ENCODE measurements at places on chromosomes 6 and 20. TPM values are rescaled to one million over a fixed set of nuclear protein-coding genes. Genes with fewer than 3 reads are reported as not detected.

DNA sequence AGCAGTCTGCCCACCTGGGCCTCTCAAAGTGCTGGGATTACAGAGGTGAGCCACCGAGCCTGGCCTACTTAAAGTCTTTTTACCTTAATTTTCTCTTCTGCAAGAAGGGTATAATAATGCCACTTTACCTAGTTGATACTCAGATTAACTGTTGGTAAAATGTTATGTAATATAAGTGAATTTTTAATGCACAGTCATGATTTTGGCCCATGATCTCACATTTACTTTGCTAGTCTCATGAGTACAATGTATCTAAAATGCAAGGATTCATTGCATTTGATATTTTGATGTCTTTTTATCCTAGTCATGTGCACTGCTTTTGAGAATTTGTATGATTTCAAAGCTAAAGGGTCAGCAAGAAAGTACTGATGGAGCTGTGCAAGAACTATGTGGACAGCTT is 13.1 kb downstream of the DNAH8 start:
- no peak for DNase-seq

The COL20A1 gene
- total RNA-seq = not detected

The DEFB132 gene
- not detected for total RNA-seq

- DNase-seq = no peak
These were observed 906 bp downstream of the ANKRD60 start for GRCh38 chr20:58227391-58228102.

The CCN2 gene
- total RNA-seq = 878 TPM

GRCh38 chr20:37729909-37730308 is 36.1 kb downstream of the CTNNBL1 start:
- no peak for DNase-seq

- peak; percentile 86 for DNase-seq
These were observed 734 bp downstream of the TPBG start for GRCh38 chr6:82364087-82365015.

DNA sequence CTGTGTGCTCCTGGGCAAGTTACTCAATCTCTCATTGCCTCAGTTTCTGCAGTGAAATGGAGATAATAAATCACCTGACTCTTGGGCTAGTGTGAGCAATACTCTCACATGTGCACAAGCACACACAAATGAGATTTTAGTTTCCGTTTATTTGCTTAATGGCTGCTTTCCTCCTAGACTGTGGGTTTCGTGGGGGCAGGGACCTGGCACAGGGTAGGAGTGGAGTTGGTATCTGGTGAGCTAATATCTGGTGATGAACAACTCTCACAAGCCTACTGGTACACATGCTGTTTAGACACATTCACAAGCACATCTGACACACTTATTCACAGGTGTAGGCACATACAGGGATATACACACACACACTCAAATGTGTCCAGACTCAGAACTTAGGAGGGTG is 73.8 kb downstream of the TOX2 start:
- DNase-seq = no peak

DNA sequence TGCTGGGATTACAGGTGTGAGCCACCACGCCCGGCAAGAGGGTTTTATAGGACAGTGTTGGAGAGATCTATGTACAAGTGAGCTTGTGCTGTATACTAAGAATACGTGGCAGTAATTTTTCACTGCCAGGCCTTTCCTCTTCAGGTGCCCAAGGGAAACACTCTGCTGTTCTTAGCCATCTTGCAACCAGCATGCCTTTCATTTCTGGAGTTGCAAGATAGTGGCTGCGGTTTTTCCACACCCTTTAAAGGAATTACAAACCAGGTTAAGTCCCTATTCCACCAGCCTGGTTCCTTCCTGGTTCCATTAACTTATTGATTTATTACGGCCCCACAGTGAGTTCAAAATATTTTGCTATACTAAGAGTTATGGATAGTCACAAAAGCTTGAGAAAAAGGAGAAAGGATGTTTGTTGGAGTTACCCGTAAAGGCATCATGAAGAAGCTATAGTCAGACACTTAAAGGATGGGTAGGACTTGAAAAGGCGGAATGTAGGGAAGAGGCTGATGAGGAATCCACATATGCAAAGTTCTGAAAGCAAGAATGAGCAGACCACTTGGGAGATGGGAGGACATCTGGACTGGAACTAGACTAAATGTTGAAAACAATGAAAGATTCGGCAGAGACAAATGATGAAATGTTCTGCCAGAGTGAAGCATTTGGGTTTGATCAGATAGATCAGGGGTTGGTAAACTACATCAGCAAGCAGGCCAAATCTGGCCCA is 61.4 kb upstream of the ASIP start:
- DNase-seq = no peak

DNA sequence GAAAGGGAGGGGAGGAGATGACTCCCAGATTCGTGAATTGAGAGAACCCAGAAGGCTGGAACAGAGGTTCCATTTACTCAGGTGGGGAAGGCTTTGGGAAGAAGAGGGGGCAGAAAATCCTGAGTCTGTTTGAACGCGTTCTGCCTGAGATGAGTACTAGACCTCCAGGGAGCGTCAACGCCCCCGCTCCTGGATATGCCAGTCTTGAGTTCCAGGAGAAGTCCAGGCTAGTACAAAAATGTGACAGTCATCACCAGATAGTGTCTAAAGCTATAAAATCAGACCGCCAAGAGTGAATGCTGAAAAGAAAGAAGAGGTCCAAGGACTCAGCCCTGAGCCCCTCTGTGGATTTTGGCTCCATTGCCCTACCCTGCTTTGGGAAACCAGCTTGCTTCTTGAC is 8.6 kb downstream of the AHCY start:
- DNase-seq = no peak

The PROKR2 gene
- total RNA-seq = not detected

DNA sequence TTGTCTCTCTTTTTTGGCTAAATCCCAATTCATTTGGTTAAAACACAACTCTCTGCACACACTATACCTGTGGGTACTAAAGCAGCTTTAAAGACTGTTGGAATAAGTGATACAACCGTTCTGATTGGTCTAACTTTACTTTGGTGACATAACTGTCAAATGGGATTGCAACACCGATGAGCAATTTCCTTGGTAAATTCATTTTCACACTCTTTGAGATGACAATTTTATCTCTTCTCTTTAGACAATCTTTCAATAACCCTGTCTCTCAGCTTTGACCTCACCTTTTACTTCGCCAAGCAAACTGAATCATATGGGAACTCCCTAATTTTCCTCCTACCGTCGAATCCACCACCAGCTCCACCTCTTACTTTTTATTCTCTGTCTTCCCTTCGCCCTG is 60.8 kb downstream of the ECT2L start:
- no peak for DNase-seq

The PI16 gene
- not detected for total RNA-seq

The EEF1E1 gene
- 17.6 TPM for total RNA-seq

The KIF6 gene
- total RNA-seq = 1.8 TPM

The C6orf118 gene
- not detected for total RNA-seq

- DNase-seq = no peak
These were observed 31.2 kb downstream of the PLAGL1 start for GRCh38 chr6:143976806-143977349.

DNA sequence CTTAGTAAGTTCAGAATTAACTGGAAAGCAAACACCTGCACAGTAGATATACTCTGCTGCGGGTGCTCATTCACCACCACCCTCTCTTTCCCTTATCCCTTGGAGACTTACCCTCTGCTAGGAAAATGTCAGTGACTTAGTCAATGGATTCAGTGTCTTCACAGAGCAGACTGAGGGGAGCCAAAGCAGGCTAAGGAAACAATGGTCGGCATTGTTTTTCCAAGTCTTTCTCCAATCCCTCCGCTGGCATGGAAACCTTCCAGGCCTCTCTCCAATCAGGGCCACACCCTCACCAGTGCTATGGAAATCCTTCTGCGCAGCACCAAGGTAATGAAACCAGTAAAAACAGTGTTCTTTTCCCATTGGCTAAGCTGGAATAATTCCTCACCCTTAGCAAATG is 531.2 kb downstream of the TFAP2B start:
- DNase-seq = no peak

The NPEPL1 gene
- 13.1 TPM for total RNA-seq

The TMC2 gene
- not detected for total RNA-seq

GRCh38 chr6:43113431-43114260 is 37.5 kb downstream of the PTK7 start:
- DNase-seq = no peak

- peak; percentile 93 for DNase-seq
These were observed at the start of gene ULBP2 for GRCh38 chr6:149941583-149942460. ULBP2 (plus strand) TSS chr6:149942014; CDS start chr6:149942073, 59 bp downstream.

GRCh38 chr6:157634546-157634945 is 188.5 kb upstream of the SNX9 start:
- no peak for DNase-seq

The ERVFRD-1 gene
- not detected for total RNA-seq

The PPP1R16B gene
- not detected for total RNA-seq

The ANKEF1 gene
- 0.65 TPM for total RNA-seq

DNA sequence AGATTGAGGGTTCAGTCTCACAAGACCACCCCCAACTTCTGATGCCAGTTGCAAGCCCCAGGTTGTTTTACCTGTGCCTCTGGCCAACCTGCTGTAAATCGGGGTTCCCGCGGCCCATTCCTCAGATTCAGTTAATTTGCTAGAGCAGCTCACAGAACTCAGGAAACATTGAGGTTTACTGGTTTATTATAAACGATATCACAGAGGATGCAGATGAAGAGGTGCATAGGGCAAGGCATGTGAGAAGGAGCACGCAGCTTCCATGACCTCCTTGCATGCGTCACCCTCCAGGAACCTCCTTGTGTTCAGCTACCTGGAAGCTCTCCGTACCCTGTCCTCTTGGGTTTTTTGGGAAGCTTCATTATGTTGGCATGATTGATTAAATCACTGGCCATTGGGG is 66.0 kb upstream of the CDKAL1 start:
- no peak for DNase-seq

DNA sequence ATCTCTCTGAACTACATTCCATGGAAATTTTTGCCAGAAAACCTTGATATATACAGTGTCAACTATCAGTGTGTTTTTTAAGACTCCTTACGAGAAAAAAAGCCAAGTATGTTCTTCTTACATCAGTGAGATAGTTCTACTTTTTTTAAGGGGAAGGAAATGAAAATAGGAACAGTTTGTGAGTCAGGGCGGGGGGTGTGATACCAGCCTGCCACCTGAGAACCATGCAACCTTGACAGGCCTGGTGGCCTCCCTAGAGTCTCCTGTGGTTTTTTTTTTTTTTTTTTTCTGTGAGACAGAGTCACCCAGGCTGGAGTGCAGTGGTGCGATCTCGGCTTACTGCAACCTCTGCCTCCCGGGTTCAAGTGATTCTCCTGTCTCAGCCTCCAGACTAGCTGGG is 96.3 kb upstream of the GCM1 start:
- no peak for DNase-seq

DNA sequence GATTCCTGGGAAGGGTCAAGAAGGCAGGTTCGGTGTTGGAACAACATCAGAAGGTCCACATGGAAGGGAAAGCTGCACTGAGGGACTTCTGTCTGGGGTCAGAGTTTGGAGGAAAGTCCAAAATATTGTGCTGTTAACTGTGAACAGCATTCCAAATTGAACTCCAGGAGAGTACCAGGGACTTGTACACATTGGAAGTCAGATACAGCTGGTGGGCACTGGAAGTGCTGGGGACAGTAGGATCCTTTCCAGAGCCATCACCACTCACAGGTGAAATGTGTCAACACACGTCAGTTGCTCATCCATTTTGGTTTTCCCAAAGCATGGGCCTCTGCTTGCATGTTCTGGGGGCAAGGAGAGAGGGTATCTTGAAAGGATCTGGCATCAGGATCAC is 18.6 kb downstream of the FOXO3 start:
- DNase-seq = no peak

The DCDC2 gene
- 1.0 TPM for total RNA-seq

The SAMD10 gene
- 3.5 TPM for total RNA-seq

- no peak for DNase-seq
These were observed 215.0 kb upstream of the SGK1 start for GRCh38 chr6:134532694-134533624.

DNA sequence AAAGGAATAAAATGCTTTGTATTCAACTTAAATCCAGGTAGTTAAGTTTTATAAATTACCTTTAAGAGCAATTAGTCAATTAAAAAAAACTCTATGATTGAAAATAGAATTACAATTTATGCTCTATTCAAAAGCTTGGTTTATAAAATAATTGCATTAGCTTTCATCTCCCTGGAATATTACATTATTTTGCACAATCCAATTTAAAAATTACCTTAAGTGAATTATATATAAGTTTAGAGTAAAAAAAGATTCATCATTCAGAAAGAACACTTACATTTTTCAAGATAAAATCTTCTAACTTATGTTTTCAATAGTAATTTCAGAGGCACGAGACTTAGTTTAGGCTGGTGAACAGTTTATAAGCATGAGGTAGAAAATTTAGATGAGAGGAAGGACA is 14.9 kb downstream of the SSR1 start:
- DNase-seq = no peak

GRCh38 chr6:14100138-14100537 is 17.4 kb upstream of the CD83 start:
- DNase-seq = no peak

- DNase-seq = no peak
These were observed 6.0 kb downstream of the L3MBTL1 start for GRCh38 chr20:43513372-43513930.

DNA sequence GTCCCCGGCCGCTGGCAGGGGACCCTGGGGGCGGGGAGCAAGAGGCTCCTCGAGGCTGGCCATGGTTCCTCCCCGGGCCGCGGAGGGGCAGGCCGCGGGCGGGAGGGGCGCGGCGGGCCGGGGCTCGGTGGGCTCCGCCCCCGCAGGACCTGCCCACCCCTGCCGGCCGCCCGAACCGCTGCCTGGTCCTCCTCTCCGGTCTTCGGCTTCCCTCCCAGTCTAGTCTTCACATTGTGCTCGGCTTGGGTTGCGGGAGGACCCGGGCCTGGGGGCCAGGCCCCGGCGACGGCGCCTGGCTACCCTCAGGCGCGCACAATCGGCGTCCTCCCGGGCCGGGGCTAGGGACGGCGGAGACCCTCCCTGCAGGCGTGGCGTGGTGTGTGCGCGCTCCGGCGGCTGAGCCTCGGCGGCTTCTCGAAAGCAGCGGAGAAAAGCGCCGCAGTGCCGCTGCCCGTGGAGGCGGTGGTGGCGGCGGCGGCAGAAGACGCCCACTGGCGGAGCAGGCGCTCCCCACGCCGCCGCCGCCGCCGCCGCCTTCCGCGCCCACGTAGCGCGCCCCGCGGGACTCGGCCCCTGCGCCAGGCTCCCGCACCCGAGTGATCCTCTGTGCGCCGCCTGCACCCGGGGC is at the start of gene PDE10A:
TSS of gene PDE10A (minus strand) at position 493 of the 628 bp plus-strand sequence. CDS start at position 63, 430 bp downstream.
- no peak for DNase-seq

The LBP gene
- total RNA-seq = not detected

GRCh38 chr20:38209054-38209675 is 44.1 kb upstream of the TGM2 start:
- DNase-seq = no peak

- no peak for DNase-seq
These were observed 259.1 kb downstream of the ZFAND3 start for GRCh38 chr6:38078671-38079070.
